ENCODE measurements at places on chromosomes 6 and 20. TPM values are rescaled to one million over a fixed set of nuclear protein-coding genes. Genes with fewer than 3 reads are reported as not detected.
A peak's percentile ranks its signal among the peaks of the same experiment; 100 is the strongest.

HLA-DRA gene
- total RNA-seq: 4.4 TPM

DNA sequence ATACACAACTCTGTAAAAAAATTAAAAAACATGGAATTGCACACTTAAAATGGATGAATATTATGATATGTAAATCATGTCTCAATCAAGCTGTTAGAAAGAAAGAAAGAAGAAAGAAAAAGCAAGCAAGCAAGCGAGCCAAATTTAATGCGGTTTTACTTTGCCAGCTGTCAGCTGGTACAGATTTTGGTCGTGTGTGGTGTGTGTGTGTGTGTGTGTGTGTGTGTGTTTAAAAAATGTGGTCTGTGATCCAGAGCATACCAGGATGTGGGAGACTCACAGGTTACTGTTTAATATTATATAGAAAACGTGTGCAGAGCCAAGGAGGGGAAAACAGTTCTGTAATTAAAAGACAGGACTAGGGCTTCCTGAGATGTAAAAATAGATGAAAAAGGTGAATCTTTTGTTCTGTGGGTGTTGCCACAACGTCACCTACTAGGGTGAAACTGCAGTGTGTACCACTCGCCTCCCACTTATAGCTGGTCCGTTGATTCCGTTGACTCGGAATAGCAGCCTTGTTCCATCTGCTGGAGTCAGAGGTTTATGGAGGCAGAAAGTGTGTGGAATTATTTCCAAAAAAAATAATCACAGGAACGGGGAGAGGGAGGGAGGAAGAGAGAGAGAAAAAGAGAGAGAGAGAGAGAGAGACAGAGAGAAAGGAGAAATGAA, 197.7 kb downstream of the BCAS1 start:
- peak overlapping the region; percentile 4 for H3K4me3 ChIP-seq
- H3K27me3 ChIP-seq: no peaks in the 10 kb centered on the region
- peaks cover 60% of the 10 kb centered on the region for H3K4me1 ChIP-seq
- DNase-seq: no peak

DNA sequence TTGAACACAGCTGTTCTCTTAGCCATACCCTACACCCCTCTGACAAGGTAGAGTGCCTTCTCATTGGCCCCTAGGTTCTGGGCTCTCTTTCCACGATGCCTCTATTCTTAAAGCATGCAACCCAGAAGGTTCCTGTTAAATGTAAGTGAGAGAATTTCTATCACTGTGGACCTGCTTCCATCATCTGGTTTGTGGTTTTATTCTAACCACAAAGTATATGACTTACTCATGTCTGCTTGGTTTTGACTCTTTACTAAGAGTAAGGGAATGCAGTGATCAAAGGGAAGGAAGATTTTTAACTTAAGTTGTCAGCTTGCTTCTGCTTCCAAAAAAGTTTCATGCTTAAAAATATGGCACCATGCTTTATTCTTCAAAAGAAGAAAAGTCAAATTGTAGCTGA, 80.2 kb downstream of the ANKEF1 start:
- no peak overlapping the region for H3K27ac ChIP-seq
- DNase-seq: no peak
- no peaks in the 10 kb centered on the region for H3K27me3 ChIP-seq
- no peaks in the 10 kb centered on the region for H3K4me1 ChIP-seq
- H3K36me3 ChIP-seq: no peaks in the 10 kb centered on the region

GRCh38 chr6:43921039-43921438, 151.0 kb downstream of the VEGFA start:
- H3K4me1 ChIP-seq: peaks cover 2% of the 10 kb centered on the region
- H3K27ac ChIP-seq: no peak overlapping the region
- H3K4me3 ChIP-seq: no peak overlapping the region
- H3K36me3 ChIP-seq: no peaks in the 10 kb centered on the region
- no peak for DNase-seq
- no peaks in the 10 kb centered on the region for H3K27me3 ChIP-seq

FAM135A gene
- total RNA-seq: 68.7 TPM

GRCh38 chr6:131023834-131024504, 39.1 kb downstream of the EPB41L2 start:
- H3K4me1 ChIP-seq: no peaks in the 10 kb centered on the region
- no peak for DNase-seq
- no peaks in the 10 kb centered on the region for H3K36me3 ChIP-seq
- H3K27me3 ChIP-seq: no peaks in the 10 kb centered on the region
- no peak overlapping the region for H3K4me3 ChIP-seq
